NCI-H446 treated with DMSO at 0.1 percent for 48 hours (cell line): ENCODE measurements at places on chromosomes 3 and 15.

DNA sequence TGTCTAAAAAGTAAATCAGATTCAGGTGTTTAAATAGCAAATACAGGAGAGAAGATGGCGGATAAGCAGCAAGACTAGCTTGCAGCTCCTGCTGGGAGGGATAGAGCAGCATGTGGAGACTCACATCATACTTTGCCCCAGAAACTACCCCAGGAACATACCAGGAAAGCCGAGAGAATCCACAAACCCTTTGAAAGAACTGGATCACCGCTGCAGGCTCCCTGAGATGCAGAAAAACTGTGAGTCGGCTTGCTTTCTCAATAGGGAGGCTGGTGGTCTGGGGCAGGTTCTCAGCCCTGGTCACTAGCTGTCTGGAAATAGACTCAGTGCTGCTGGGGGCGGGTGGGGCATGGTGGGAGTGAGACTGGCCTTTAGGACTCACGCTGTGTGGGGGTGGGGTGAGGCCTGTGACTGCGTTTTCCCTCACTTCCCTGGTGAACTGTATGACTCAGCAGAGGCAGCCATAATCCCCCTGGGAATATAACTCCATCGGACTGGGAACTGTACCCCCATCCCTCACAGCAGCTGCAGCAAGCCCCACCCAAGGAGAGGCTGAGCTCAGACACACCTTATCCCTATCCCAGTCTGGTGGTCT is 142.8 kb downstream of the CNTN6 start:
- DNase-seq = no peak

- no peak for DNase-seq
Observed at GRCh38 chr3:112858410-112859069, 11.9 kb upstream of the CD200R1L start.

DNA sequence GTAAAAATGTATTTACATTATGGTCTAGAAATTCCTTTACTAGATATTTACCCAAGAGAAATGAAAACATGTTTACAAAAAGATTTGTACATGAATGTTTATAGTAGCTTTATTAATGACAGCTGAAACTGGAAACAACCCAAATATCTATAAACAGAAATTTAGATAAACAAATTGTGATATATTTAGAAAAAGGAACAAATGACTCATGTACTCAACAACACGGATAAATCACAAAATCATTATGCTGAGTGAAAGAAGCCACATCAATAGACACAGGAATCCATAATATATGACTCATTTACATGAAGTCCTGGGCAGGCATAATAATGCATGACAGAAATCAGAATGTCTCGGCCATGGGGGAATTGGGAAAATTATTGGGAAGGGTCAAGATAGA is 1020.2 kb downstream of the SQOR start:
- no peak for DNase-seq

GRCh38 chr3:111618945-111619344 is 23.8 kb upstream of the ZBED2 start:
- no peak for DNase-seq

DNA sequence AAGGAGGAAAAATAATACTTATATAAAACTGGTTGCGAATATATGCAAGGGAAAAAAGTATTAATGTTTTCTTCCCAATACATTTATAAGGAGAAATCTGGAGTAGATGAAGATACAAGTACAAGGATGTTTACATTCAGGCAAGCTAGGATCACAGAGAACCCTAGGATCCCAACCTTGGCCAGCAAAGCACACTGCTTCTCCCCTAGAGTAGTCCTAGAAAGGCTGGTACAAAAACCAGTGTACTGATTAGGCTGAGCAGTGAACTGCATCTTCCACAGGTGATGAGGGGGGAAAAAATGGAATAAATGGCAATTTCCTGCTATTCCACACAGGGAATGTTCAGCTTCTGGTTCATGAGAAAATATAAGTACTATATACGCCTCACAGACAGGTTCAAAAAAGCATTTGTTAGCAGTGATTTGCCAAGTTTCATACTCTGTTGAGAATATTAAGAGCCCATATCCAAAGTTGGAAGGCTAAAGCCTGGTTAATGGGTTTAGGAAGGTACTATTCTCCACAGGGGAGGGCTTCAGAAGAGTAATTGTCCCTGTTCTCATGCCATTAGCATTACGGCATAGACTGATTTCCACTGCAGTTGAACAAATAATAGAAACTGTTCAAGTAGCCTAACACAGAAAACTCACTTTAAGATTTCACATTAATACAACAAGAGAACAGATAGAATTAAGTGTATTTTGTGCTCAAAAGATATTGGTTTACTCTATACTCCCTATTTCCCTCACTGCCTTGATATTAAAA is 10.4 kb upstream of the NMB start:
- DNase-seq = no peak

DNA sequence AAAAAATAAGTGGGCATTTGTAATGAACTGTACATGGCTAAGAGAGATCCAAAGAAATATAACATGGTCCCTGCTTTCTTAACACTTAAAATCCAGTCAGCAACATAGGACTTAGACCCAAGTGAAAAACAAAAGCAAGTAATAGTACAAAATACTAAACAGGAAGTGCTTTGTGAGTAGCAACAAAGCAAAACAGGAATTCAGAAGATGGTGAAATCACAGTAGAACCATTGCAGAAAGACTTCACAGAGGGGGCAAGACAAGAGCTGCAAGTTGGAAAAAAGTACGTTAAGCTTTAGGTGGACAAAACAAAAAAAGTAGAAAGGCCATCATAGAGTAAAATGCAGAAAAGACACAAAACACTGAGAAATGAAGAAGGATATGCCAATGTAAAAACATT is 116.0 kb downstream of the TBC1D5 start:
- no peak for DNase-seq

GRCh38 chr3:192875971-192876565 is 41.6 kb downstream of the MB21D2 start:
- no peak for DNase-seq

- no peak for DNase-seq
Observed at GRCh38 chr3:147139341-147139740, 267.0 kb downstream of the ZIC4 start.

GRCh38 chr15:68634122-68634482 is 55.3 kb downstream of the CORO2B start:
- no peak for DNase-seq

DNA sequence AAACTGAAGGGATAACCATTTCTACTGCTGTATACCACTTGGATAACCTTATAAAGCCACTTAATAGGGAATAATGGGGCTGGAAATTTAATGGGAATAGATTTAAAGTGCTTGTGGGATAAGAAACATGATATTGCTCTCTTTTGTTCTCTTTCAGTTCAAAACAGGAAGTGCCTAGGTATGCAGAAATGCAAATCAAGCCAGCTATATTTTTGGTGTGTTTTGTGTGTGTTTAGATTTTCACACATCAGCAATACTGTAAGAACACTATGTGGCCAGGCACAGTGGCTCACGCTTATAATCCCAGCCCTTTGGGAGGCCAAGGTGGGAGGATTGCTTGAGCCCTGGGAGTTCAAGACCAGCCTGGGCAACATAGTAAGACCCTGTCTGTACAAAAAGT is 442.3 kb upstream of the TPRG1 start:
- no peak for DNase-seq

GRCh38 chr3:116339441-116340028 is 105.8 kb downstream of the LSAMP start:
- DNase-seq = peak; percentile 93

DNA sequence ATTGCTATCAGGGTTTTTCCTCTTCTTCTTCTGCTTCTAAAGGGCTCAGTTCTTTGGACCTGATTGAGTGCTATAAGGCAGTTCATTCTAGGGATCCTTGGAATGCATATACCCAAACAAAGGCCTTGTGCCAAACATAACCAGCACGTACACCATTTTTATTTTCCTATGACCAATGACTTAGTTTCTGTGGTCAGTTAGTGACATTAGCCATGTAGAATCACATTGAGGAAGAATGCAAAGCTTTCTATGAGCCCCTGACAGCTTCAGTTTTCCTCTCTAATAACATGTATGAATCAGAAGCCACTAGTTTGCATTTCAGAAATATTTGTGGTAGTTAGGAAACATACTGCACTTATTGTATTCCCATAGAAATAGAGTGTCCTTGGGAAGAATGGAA is 240.0 kb downstream of the THRB start:
- no peak for DNase-seq

- DNase-seq = no peak
Observed at GRCh38 chr3:7695049-7695448, 806.6 kb upstream of the LMCD1 start.

GRCh38 chr15:29687939-29688505 is 134.2 kb downstream of the TJP1 start:
- no peak for DNase-seq

DNA sequence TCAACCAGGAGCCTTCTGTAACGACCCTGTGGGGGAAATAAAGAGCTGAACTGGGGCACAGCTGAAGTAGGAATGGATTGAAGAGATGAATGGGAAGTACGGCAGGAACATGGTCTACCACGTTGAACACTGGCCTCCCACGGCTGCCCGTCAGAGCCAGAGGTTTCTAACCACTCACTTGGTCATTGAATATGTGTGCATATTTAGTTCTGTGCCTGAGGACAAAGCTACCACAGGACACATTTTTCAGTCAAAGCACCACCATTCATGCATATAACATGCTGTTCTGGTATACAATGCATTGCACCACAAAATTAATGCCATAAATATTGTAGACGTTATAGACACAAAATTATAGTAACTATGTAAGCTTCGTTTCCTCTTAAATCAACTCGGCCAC is 75.5 kb downstream of the MB21D2 start:
- DNase-seq = no peak

GRCh38 chr3:141915766-141916165 is 39.3 kb downstream of the ATP1B3 start:
- no peak for DNase-seq

DNA sequence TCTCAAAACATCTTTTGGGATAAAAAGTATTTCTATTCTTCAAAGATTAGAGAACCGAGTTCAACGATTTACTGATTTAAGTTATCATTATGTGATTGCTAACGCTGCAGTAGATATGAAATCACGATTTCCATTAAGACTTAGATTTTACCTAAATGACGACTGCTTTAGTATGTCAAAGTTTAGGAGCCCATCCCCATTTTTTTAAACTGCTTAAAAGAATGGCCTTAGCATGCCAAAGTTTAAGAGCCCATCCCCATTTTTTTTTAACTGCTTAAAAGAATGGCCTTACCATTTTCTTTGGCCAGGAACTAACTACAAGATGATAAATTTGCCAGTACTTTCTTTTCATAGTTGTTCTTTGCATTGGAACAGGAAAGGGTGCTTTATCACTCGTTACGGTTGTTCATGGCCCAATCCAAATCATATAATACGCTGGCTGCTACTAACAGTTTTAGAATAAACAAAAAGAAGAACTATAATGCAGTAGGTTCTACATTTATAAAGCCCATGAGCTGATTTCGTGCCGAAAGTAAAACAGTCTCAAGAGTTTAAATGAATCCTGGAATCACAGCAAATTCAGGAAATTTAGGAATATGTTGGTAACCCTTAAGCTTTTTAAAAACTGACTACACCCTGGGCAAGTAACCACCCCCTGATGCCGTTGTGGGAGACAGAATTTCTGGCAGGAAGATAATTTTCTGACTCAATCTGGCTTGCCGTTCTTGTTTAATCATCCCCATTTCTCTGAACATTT is 869 bp upstream of the TSC22D2 start:
- DNase-seq = peak; percentile 48

GRCh38 chr3:60307562-60308199 is 943.6 kb downstream of the FHIT start:
- no peak for DNase-seq

DNA sequence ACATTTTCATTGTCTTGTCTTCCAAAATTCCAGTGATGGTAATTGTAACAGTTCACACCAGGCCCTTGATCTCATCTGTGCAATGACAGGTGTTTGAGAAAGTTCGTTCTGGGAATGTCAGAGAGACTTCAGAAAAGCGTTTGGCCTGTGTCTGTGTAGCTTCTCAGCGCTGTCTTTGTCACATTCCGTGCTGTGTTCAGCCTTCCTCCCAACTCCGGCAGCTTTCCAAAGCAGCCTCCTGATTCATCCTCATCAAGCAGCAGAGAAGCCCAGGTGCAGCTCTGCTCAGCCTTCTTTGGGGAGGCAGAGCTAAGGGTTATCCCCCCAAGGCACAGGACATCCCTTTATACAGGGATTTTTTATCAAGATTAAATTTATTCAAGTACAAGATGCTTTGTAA is 494.0 kb upstream of the SUCLG2 start:
- DNase-seq = no peak

- no peak for DNase-seq
Observed at GRCh38 chr3:190718097-190718496, 144.4 kb downstream of the GMNC start.

DNA sequence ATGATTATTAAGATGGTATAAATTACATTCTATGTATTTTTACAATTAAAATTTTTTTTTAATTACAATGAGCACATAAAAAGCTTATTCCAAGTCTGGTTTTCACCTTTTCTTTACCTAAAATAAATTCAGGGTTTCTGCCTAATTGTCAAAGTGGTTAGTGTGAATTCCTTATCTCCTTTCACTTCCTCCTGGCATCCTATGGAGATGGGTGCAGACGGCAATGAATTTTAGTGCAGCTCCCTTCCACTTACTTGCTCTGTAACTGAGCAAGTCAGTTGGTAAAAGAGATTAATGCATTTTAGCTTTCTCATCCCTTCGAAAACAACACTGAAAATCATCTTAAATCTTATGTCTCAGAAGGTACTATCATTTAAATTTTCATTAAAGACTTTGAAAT is 13.1 kb downstream of the HDGFL3 start:
- no peak for DNase-seq

GRCh38 chr3:14797731-14798130 is 21.0 kb upstream of the FGD5 start:
- DNase-seq = no peak

GRCh38 chr3:177312491-177312890 is 115.2 kb upstream of the TBL1XR1 start:
- no peak for DNase-seq

GRCh38 chr15:33226559-33227181 is 32.2 kb upstream of the FMN1 start:
- DNase-seq = no peak

GRCh38 chr3:186985661-186986364 is 55.5 kb downstream of the ST6GAL1 start:
- DNase-seq = no peak

DNA sequence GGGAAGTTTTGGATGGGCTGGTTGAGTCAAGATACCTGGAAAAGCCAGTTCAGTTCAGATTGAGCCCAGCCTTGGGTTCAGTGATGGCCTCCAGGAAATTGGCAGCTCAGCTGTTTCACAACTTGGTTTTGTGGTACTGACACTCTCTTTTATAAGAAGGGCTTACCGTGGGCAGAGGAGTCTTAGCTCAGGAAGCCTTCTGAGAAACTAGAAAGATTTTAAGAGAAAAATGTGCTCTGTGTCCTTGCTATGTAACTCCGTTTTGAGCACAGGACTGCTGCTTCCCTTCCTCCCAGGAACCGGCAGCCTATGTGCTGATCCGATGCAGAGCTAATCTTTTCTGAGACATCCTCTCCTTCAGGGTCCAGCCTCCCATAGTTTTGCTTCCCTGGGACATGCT is 46.6 kb upstream of the RASGRP1 start:
- no peak for DNase-seq
